ENCODE measurements at places on chromosomes 3 and 15.

DNA sequence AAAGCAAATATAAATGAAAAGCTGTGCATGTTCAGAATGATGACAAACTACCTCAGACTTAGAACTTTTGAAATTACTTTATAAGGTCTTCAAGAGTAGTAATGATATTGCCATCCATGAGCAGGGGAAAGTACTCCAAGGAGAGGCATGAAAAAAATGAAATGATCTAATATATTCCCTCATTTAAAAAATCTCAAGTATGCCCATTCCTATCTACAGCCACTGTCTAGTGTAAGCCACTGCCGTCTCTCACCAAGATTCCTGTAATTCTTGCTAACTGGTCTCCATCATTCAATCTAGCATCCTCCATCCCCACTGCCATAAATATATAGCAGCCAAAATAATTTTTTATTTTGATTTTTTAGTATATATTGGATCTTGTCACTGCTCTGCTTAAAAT, 258.8 kb downstream of the PLOD2 start:
- DNase-seq = no peak

DNA sequence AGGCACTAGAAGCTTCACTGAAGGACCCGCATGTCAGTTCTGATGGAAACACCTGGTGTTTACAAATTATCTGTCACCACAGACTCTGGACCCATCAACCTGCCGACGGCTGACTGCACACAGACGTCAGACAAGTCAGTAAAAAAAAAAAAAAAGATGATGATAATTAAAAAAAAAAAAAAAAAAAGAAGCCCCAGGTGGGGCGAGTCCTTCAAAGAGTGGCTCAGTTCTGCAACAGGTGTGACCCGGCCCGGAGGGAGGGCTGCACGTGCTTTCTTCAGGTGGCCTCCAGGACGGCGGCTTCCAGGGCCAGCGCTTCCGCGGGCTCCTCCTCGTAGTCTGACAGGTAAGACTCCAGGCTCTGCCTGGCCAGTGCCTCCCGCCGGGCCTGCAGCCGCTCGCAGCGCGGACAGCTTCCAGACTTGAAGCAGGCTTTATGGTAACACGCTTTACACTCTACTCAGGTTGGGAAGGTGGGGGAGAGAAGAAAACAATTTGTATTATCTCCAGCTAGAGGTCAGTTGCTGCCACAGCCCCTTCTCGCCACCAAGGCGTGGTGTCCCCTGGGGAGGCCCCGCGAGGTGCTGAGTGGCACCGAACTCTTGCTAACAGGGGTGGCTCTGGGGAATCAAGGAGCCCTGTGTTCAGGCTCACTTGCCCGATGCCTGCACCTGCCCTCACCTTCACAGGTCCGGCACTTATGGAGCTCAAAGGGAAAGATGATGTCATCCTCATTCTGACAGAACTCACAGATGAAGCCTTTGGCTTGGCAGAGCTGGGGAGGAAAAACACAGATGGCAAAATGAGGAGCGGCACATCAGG, 61.8 kb downstream of the RUBCN start:
- DNase-seq = no peak

DNA sequence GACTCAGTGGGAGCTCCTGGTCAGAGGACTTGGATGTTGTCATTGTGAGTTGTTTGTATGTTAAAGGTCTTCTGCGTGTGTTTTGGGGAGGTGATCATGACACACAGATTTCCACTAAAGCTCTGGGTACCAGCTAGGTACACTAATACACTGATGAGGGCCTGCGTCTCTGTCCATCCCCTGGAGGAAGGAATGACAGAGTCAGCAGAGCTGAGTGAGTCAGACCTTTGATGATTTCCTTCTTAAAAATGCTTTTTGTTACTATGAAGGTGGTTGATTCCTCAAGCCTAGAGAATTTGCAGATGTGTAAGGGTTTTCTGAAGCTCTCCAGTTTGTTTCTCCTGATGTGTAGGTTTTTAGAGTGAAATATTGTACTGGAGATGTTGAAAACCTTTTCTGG, 424.1 kb upstream of the TPM1 start:
- DNase-seq = no peak

- no peak for DNase-seq
Observed at GRCh38 chr3:154684021-154684420, 254.0 kb upstream of the GPR149 start.

DNA sequence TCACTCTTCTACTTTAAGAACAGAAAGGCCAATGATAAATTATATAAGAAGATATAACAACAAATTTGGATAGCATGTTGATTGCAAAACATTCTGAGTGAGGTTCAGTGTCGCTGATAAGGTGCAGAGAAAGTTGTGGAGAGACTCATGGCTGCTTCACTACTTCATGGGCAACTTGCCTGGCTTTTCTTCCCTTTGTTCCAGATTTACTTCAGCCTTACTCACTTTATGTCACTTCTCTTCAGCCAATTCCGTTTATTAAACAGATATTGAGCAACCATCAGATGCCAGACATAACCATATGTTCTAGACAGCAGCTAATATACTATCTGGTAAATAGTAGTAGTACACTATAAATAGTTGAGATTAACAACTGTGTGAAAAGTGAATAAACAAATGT, 150.0 kb upstream of the CHL1 start:
- no peak for DNase-seq

- no peak for DNase-seq
Observed at GRCh38 chr3:122538956-122539490, 24.3 kb upstream of the KPNA1 start.

- no peak for DNase-seq
Observed at GRCh38 chr15:85973584-85974347, 105.9 kb upstream of the AGBL1 start.

DNA sequence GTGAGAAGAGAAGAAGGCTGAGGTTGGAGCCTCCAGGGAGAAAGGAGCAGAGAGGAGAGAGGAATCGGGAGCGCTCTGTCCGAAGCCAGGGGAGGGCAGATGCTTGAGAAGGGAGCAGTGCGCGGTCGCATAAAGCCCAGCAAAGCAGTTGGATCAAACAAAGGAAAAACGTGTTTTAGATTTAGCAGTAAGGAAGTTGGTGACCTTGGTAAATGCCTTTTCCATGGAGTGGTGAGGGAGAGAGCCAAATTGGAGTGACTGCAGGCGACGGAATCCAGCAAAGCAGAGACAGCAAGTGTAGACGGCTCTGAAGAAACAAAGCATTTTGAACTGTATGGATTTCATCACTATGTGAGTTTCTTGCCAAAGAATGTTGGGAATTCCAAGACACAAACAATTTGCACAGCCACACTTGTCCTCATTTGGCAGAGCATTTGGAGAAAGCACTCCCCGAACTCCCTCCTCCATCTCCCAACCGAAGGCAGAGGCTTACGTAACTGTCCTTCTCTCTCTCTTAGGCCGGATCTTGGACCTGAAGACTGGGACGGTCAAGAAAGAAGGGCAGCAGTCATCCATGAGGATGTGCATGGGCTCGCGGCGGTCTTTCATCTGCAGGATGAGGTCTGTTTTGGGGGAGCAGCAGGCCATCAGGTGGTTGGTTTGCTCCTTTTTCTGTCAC, 103.6 kb downstream of the ARNT2 start:
- DNase-seq = no peak

DNA sequence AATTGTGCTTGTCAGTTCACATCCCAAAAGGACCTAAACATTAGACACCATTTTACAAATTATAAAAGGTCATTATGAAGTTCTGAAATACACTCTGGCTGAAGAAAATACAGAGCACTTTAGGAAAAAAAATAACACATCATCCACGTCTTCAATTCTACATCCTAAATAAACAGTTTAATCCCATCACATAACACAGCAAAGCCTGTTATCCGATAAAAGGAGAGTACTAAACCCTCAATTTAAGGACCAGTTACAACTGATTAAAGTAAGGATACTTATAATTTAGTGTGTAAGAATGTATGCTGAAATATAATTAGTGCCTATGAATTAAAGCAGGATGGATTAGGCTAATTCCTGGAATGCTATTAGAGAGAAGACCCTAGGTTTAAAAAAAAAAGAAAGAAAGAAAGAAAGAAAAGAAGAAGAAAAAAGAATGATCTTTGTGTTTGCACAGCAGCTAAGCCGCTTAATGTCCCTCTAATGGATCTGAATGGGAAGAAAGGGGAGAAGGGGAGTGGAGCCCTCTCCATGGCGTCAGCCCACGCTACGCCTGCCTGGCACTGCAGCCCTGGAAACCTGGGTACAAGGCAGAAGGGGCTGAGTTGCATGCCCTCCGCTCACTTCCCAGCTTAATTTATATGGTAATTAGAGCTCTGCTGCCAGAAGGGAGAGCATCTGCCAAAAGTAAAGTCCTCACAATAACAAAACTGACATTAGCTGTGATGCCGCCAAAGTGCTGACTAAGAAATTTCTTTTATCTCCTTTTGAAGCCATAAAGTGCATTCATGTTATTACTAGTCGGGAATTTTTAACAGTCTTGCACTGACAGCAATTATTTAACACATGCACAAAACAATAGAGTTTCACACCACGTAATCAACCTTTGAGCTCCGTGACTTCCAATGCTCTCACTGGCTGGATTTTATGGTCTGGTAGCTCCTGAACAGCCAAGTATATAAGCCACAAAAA, 90.0 kb downstream of the FSIP1 start:
- DNase-seq = no peak

DNA sequence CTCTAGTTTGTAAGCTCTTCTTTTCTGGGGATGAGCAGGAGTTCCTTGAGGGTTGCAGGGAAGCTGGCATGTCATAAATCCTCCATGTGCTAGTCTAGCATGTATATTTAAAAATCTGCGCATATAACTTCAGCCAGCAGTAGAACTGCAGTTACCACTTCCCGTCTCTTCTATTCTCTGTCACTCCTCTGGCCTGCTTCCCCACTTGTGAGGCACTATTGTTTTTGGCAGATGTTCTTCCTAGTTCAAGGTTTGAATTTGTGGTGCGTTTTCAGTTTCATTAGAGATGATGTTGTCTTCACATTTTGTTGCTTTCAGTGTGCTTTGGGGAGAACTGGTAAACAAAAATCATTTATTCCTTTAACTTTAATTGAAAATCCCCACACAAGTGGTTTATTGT, 169.1 kb upstream of the ZPLD1 start:
- DNase-seq = no peak

GRCh38 chr3:45214061-45214680, 11.9 kb downstream of the TMEM158 start:
- no peak for DNase-seq

GRCh38 chr3:30548600-30548999, 57.8 kb upstream of the TGFBR2 start:
- no peak for DNase-seq

DNA sequence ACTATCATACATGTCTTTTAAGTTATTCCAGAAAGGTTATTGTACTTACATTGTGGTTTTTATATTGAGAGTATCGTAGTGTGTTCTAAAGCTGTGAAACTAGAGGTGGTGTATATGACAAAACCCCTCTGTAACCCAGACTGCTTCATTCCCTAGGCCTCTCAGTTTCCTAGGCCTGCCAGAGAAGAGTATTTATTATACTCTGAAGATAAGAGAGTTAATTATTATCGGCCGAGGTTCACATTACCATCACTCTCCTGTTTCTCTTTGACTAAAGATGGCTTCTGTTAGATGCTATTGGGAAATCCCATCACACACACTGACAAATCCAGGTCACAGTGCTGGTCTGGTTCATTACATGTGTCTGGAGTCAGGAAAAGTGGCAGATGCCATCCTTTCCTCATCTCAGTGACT, 20.5 kb downstream of the EXOSC7 start:
- DNase-seq = no peak

- DNase-seq = no peak
Observed at GRCh38 chr3:140834266-140835037, 107.2 kb upstream of the SLC25A36 start.

DNA sequence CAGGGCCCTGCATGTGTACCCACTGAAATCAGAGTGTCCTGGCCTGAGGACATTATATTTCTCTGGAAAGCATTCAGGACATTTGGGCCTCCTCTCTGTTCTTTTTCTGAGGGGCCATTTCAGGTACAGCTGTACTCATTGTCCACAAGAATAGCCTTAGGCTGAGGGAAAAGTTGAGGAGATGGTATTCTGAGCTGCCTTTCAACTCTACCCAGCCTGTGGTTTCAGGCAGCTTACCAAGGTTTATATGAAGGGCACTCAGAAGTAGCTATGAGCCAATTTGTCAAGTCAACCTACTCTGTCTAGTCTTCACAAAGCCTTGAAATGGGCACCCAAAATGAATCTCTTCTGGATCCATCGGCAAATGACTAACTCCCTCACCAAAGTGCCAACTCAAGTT, 9.4 kb downstream of the ATP13A4 start:
- DNase-seq = no peak

- DNase-seq = no peak
Observed at GRCh38 chr3:70020906-70021660, 21.6 kb downstream of the SAMMSON start.

- DNase-seq = no peak
Observed at GRCh38 chr15:91936182-91936775, 82.8 kb downstream of the SLCO3A1 start.

DNA sequence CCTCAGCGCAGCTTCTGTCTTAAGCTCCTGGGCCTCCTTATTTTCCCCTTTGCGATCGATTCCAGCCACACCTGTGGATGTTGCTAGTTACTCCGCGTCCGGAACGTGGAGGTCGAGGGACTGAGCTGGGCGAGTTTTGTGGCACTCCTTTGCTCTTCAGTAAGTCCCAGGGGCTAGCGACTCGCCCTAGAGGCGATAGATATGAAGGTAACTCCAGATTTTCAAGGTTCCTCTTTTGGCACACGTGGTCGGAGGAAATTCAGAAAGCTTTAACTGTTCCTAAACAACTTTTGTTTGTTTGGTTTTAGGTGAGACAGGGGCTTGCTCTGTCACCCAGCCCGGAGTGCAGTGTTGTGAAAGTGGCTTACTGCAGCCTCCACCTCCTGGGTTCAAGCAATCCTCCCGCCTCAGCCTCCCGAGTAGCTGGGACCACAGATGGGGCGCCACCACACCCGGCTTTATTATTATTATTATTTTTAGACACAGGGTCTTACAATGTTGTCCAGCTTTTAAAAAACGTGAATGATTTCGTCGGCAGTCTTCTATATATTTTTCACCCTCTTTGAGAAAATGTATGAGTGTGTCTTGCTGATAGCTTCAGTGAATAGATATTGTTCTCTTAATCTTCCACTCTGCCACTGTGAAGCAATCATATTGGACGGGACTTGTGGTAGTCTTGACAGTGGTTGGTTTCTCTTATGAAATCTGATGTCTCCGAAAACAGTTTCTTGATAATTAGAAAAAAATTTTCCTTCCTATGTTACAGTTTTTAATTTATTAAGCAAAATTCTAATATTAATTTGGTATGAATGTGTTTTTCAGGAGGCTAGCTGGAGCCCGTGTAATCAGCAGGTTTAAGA, 785 bp downstream of the MFSD1 start:
- no peak for DNase-seq

DNA sequence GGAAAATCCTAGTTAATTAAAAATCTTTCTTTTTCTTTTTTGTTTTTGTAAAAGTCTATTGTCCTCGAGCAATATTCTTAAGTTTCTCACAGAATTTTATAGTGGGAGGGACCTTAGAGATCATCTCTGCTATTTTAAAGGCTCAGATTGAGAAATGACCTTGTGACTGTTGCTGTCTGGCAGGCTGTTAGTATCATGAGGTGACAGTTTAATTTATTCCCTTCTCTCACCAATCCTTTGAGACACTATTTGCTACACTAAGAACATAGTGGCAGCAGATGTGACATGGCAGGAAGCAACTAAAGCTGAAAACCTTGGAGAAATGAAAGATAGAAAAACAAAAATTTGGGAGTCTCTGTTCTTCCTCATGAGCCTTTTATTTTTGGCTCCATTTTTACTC, 24.9 kb downstream of the APPL1 start:
- no peak for DNase-seq

GRCh38 chr3:16289144-16289889, 24.3 kb downstream of the OXNAD1 start:
- DNase-seq = no peak

GRCh38 chr15:57500256-57500655, 91.4 kb upstream of the MYZAP start:
- no peak for DNase-seq

Measured in stimulated activated CD4-positive, alpha-beta T cell treated with anti-CD3 and anti-CD28 coated beads, TNF-alpha, amount 100 ng/mL, for 24 hours (primary cell).